Esophagus mucosa (tissue), 1 donor: ENCODE measurements at places on chromosomes 1 and 21. TPM values are rescaled to one million over a fixed set of nuclear protein-coding genes. Genes with fewer than 3 reads are reported as not detected.
A peak's percentile ranks its signal among the peaks of the same experiment; 100 is the strongest.

GRCh38 chr1:176880955-176881595 is 283.4 kb downstream of the ASTN1 start:
- ATAC-seq = peak; percentile 50

SIPA1L2 gene
- total RNA-seq = 36.9 TPM

UBL4B gene
- total RNA-seq = not detected

DNA sequence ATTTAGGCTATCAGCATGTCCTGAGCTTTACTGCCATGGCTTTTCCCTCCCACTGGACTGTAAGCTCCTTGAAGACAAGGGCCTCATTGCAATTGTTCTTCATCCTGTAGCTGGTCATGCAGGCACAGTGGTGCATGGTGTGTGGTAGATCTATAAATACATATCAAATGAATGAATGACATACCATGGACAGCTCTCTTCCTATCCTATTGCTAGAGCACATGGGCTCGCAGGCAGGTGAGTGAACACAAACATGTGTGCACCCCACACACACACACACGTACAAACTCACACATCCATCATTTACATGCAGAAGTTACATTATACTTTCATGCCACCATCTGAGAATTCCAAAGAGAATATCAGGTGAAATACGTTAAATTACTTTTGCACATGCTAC is 172.9 kb upstream of the RUNX1 start:
- no peak for ATAC-seq

SYT11 gene
- 0.76 TPM for total RNA-seq

DNA sequence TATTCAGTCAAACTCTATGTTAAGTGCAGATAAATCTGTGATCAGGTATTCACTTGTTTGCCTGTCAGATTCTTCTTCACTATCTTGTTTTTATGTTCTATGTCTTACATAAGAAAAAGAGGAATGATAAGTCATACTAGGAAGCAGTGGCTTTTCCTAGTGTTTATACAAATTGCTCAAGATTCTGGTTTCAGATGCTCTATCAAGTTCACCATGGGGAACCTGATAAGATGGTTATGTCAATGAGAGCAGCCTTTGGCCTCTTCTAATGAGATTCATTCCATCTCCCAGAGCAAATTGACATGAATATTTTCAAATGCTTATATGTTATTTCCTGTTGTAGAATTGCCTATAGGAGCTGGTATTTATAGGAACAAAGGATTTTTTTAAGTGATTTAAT is 218.8 kb upstream of the TMPRSS15 start:
- ATAC-seq = no peak

DNA sequence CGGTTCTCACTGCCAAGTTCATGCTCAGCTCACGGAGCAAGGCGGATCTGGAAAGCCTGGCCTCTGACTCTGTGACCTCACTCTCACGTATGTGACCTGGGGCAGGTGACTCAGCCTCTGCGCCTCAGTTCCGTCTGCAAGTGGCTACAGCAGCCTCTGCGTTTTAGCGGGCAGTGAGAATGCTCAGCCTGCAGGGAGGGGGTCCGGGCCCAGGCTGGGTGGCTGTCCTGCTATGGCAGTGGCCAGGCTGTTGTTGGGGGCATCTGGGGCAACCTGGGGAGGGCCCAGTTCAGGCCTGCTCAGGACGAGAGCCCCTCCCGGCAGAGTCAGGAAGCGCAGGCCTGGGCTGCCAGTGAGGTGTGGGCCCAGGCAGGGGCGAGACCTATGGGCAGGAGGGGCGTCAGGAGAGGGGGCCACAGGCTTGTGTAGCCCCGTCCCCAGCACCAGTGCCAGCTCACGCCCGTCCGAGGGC is 27.9 kb downstream of the ARHGEF16 start:
- peak; percentile 87 for ATAC-seq

ERICH3 gene
- total RNA-seq = not detected

DNA sequence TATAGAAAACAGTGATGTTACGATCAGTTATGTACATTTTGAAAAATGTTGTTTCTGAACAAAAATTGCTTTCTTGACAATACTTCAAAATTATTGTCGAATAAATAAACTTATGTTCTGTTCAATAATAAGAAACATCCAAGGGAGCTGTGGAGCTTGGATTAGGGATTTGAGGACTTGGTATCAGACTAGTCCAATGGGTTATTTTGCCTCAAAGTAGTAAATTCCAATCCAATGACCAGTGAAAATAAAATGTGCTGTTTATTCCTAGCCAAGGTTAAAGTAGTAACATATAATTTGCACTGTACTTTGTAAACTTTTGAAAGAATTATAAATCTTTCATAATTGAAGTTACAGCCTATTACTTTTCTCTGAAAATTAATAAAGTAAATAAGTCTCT is 79.1 kb upstream of the IVNS1ABP start:
- ATAC-seq = no peak

- ATAC-seq = no peak
Measured at GRCh38 chr1:41806472-41807155, 112.1 kb downstream of the HIVEP3 start.

- no peak for ATAC-seq
Measured at GRCh38 chr1:19988267-19989006, 9.0 kb upstream of the PLA2G2A start.

DNA sequence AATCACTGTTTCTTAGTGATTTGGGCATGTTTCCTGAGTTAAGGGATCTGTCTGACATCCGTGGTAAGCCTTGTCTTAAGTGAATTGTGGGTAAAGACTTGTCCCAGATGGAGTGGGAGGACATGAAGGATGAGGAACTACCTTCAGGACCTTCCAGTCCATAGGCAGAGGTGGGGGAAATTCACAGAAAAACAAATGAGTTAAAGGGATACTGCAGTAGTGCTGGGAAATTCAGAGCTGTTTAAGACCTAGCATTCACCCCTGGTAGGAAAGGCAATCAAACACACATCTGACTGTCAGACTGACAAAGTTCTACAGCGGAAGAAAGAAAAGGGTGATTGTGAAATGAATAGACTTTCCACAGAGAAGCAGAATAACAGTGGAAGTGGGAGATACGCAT is 3.0 kb downstream of the GNAT2 start:
- no peak for ATAC-seq
